ENCODE measurements at places on chromosomes 7 and 10.

DNA sequence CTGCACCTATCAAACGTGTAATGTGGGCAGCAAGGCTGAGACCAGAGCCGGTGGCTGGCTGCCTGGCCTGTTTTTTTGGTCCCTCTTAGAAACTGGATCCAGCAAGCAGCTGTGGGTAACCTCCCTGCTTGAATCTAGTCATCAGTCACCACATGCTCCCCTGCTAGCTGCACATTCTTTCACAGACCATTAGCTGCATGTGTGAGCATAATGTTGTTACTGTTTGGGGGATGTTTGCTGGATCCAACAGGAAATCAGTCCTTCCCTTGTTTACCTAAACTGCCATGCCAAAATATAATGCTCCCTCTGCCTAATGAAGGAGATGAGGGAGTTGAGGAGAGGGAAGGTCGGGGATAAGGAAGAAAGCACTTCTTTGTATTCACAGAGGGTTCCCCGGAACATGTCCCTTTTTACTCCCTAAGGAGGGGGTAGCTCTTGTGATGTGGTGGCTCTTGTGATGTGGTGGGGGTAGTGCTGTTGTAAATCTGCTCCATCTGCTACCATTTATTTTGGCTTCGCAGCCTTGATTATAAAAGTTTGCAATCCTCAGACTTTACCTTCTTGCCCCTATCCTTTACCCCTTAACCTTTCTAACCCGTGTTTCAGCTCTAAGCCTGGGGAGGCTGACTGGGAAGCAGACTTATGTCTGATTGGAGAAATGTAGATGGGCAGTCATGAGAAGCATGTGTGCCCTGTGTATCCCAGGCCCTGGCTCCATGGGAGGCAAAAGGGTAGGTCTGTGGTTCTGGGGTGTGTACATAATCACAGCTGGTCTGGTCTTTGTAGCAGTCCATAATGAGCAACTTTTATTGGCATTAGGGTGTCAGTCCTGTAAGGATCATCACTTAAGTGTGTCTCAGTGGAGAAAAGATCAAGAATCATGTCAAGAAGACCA, 20.8 kb downstream of the LOXL4 start:
- no peak for DNase-seq

- no peak for DNase-seq
Measured at GRCh38 chr10:106182542-106182941, 982.0 kb downstream of the SORCS1 start.

GRCh38 chr10:32256613-32257437, 90.1 kb downstream of the EPC1 start:
- peak; percentile 40 for DNase-seq

DNA sequence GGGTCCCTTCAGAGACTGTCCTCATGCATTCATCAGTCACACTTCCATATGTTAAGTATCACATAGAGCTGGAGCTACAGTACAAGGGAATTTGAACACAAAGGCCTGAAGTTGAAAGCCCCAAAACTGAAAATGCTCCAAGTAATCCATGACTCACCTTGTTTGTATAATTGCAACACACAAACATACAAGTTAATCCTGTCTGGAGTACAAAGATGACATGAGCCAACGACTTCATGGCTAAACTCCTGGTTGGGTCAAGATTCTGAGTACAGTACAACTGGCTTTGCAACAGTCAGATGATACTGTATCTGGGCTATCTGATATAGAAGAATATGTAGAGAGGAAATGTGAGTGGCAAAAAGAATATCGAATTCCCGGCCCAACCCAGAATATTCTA, 73.1 kb upstream of the AASS start:
- peak; percentile 70 for DNase-seq

GRCh38 chr7:37284805-37285231, 163.8 kb downstream of the ELMO1 start:
- DNase-seq, result peak; percentile 16

DNA sequence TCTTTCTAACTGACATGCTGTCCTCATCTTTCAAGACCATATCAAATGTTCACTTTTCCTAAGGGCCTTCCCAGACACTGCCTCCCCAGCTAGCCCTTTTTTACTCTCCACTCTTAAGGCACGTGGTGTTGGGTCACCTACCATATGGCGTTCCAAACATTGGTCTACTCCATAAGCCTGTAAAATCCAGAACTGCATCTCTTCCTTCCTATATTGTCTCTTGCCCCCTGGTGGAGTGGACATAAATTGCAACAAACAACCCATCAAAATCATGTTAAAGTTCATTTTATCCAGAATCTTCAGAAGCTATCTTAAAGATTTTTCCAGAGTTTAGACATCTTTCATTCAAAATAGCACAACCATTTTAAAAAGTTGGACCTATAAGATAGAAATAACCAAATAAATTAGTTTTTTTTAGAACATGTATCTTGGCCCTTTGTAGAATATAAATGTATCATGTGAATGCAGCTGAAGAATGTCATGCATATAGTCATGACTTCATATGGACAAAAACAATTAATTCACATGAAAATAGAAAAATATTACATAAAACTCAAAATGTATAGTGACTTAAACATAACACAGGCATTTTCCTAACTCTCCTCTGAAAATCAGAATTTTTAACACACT, 180.6 kb upstream of the CHRM2 start:
- peak; percentile 7 for DNase-seq

DNA sequence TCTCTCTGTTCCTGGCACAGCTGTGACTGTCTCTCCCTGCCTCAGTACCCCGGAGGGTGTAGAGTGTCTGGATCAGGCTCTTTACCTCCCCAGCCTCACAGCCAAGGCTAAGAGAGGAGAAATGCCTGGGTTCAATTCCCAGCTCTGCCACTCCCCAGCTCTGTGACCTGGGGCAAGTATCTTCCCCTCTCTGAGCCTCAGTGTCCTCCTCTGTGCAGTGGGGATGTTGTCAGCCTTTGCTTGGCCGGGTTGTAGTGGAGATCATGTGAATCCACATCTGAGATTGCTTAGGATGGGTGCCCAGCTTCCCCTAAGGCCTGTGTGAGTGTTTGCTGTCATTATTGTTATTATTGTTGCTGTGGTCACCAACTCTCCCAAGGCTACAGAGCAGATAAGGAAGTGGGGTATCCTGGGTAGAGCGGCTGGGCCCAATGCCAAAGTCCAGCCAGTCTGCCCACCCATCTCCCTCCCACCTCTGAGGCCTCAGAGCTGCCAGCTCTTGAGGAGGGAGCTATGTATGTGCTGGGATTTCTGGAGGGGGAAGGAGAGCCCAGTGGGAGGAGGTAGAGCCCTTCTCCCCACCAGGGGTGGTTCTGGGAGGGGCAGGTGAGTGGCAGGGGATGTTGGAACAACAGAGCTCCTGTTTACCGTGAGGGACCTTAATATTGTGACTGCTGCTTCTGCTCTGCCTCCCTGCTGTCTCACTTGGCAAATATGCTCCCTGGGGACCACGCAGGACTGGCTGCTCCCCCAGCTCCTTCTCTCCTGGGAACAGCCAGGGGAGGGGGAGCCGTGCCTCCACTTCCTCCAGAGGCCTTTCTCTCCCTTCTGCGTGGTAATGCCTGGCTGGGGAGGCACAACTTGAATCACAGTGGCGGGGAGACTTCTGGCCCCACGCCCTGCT, 170.5 kb downstream of the RPS24 start:
- peak; percentile 33 for DNase-seq

DNA sequence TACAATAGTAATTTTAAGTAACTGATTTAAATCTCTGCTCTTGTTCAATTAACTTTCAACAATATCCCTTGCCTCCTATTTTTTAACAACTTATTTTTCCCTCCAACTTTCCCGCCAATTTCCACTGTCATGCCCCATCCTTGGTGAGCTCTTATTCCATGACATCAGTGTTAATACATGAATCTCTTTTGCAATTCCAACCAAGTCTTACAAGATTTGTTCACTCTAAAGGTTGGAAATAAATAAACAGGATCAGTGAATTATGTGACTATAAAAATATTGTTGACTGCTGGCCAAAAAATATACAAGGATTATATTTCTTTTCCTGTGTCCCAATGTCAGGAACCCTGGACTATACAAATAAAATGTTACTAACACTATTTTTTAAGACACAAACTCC, 21.0 kb upstream of the AGMO start:
- DNase-seq, result no peak

GRCh38 chr10:125591886-125592285, 91.1 kb downstream of the TEX36 start:
- no peak for DNase-seq

DNA sequence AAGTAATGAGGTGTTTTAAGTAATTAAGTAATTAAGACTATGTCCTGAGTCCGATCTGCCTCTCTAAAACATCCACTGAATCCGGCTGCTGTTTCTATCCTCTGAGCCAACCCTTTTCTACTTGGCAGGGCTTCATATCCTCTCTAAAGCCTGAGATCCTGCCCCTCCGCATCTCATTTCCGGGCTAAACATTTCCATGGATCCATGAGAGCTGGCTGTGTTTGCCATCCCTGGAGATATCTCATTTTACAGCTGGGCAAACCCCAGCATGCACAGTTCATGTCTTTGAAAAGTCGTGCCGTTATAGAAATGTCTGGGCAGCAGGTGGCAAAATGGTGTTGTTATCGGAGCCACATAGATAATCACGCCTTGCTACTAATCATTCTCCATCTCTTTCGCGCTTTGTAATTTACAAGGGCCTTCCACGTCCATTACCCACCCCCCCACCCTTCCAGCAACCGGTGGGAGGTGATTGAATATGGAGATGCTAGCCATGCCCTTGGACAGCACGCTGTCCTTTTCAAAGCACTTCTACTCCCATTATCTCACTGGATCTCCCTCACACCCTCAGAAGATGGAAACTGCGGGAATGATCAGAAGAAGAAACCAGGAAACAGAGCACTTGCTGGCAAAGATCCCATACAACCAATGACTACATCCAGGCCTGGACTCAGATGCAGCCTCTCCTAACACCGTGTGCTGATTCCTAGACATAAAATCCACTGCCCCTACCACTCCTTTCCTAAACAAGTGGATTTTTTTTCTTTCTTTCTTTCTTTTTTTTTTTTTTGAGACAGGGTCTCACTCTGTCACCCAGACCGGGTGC, 1189.2 kb downstream of the TYW1 start:
- no peak for DNase-seq

- no peak for DNase-seq
Measured at GRCh38 chr10:79399223-79399831, 46.1 kb downstream of the ZCCHC24 start.

- DNase-seq, result no peak
Measured at GRCh38 chr7:28433699-28434219, 21.4 kb downstream of the CREB5 start.

GRCh38 chr10:46524472-46525176, 31.8 kb downstream of the GPRIN2 start:
- no peak for DNase-seq

- no peak for DNase-seq
Measured at GRCh38 chr7:78634093-78634492, 819.4 kb downstream of the MAGI2 start.

- no peak for DNase-seq
Measured at GRCh38 chr10:60828489-60828852, 50.2 kb downstream of the CDK1 start.

DNA sequence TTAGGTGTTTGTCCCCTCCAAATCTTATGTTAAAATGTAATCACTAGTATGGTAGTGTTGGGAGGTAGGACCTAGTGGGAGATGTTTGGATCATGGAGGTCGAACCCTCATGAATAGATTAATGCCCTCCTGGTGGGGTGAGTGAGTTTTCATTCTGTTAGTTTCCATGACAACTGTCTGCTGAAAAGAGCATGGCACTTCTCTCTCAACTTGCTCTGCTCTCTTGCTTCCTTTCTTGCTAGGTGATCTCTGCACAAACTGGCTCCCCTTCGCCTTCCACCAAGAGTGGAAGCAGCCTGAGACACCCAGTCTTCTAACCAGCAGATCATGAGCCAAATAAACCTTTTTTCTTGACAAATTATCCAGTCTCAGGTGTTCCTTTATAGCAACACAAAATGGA, 853.9 kb downstream of the SORCS1 start:
- DNase-seq, result no peak

DNA sequence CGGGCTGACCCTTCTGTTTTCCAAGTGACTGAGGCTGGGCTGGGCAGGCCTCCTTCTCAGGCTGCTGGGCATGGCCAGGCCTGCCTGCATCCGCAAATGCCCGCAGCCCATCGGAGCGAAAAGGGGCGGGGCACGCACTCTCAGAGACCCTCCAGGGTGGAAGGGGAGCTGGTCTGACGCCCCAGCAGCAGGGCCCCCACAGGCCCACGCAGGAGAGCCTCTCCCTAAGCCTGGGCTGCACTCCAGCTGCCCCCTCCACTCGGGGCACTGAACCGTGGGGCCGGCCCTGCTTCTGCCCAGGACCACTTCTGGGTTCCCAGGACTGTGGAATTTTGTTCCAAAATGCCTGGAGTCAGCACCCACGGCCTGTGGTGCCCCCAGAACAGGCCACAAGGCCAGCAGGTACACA, 9.3 kb downstream of the ADAP1 start:
- DNase-seq, result no peak

DNA sequence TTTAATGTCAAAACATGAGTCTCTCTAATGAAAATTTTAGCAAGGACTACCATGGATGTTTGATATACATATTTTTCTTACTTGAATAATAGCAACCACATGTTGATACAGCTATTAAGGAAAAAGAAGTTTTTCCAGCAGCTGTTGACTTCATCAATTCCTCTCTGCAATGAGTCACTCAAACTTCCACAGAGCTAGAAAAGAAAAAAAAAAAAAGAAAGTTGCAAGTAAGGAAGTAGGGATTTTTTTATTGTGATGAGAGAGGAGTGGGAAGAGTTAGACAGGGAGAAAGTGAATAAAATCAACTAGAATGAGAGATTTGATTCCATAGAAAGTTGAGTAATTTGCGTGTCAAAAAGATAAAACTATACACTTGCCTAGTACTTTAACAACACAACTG, 46.2 kb downstream of the CAV1 start:
- no peak for DNase-seq

DNA sequence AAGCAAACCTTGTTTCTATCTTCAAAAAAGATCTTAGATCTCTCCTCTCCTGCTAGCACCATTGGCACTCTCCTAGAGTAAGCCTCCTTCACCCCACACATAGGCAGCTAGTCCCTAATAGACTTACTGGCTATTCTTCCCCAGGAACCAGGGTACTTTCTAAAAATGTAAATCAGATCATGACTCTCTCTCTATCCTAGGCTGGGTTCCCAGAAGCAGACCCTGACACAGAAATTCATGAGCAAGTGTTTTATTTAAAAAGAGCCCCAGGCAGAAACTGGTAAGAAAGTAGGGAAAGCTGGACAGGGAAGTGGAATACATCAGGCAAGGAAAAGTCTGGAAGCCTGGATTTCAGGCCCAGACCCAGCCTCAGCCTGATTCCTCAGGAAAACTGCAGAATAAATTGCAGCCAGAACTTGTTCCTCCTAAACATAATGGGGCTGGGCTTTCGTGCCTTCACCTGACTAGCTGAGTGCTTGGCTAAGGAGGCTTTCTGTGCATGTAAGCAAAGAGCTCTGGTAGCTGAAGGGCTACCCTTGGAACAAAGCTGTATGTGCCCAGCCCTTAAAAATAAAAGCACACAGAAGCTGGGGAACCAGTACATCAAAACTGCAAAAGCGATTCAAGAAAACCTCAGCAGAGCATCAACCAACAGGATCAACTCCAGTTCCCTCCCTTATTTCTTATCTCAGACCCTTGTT, 18.8 kb upstream of the SORBS1 start:
- no peak for DNase-seq

DNA sequence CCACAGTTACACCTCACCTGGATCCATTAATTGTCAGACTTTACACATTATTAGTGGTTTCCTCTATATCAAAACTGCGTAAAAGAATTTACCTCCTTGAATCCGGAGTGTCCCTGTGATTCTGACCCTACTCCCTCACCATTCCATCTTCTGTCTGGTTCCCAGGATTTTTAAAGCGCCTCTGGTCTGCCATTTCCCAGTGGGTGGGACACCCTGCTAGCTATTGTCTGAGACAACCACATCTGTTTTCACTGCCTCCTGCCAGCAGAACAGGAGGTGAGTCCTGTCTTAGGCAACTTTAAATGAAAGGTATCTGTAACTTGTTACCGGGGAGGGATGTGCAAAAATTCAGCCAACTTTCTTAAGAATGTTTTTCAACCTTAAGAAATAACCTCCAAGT, 2.3 kb downstream of the MACROH2A2 start:
- DNase-seq, result no peak

Data from HepG2 (cell line).